ENCODE measurements at places on chromosomes 1 and 21.

DNA sequence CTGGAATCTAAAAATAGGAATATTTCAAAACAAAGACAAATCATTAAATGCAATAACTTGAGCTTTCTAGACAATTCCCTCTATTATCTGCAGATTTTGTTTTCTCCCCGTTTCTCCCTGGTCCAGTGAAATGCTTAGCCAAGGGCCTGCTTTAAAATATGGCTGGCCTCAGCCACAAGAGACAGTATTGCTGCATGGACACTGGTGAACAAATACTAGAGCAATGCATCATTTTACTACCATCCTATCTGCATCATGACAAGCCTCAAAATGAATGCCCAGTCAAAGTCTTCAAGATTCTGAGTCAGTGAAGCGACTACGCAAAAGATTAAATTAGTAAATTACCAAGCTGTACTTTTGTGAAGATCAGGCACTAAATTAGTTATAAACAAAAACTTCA, 80.5 kb downstream of the ENAH start:
- DNase-seq: peak; percentile 25

GRCh38 chr1:78690516-78690915, 40.9 kb downstream of the IFI44 start:
- DNase-seq: no peak

- no peak for DNase-seq
Observed at GRCh38 chr1:110224240-110224995, 14.3 kb downstream of the KCNC4 start.

- peak; percentile 37 for DNase-seq
Observed at GRCh38 chr1:97145321-97145956, 423.9 kb downstream of the PTBP2 start.

- DNase-seq: peak; percentile 20
Observed at GRCh38 chr1:166915941-166916340, 39.9 kb upstream of the TADA1 start.

GRCh38 chr1:222898191-222898527, 83.3 kb downstream of the DISP1 start:
- DNase-seq: no peak
